ENCODE measurements at places on chromosomes 4 and X. TPM values are rescaled to one million over a fixed set of nuclear protein-coding genes. Genes with fewer than 3 reads are reported as not detected.

GRCh38 chrX:53089925-53090324 is 4.0 kb upstream of the KANTR start:
- peaks cover 11% of the 10 kb centered on the region for H3K36me3 ChIP-seq
- H3K4me3 ChIP-seq, result no peak overlapping the region
- H3K27ac ChIP-seq, result no peak overlapping the region
- no peak for DNase-seq
- H3K27me3 ChIP-seq, result no peaks in the 10 kb centered on the region
- H3K4me1 ChIP-seq, result no peaks in the 10 kb centered on the region

- H3K36me3 ChIP-seq, result no peaks in the 10 kb centered on the region
- H3K4me1 ChIP-seq, result no peaks in the 10 kb centered on the region
- H3K27ac ChIP-seq, result no peak overlapping the region
- H3K4me3 ChIP-seq, result no peak overlapping the region
Observed at GRCh38 chrX:125544031-125544660, 224.5 kb downstream of the TEX13C start.

GRCh38 chrX:104566681-104567501 is 892 bp downstream of the IL1RAPL2 start:
- no peak overlapping the region for H3K4me3 ChIP-seq
- H3K27ac ChIP-seq, result no peak overlapping the region
- no peak for DNase-seq
- H3K27me3 ChIP-seq, result no peaks in the 10 kb centered on the region
- no peaks in the 10 kb centered on the region for H3K4me1 ChIP-seq
- no peaks in the 10 kb centered on the region for H3K36me3 ChIP-seq

DNA sequence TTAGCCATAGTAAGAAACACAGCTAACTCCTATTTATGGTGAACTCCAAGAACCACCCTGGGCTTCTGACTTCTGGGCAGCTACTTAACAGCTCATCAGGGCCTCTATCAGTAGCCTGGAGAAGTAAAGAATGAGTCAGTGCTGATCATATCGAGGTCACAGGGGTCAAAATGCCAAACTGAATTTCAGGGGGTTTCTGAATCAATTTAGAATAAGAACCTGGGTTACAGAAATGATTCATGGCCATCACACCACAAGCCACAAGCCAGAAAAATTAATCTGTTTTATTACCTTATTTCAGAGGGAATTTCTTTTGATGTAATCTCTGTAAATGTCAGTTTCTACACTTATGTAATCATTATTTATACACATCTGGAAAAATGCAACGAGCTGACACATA is 64.4 kb downstream of the CHST7 start:
- DNase-seq, result no peak
- no peak overlapping the region for H3K27ac ChIP-seq
- no peaks in the 10 kb centered on the region for H3K4me1 ChIP-seq

DNA sequence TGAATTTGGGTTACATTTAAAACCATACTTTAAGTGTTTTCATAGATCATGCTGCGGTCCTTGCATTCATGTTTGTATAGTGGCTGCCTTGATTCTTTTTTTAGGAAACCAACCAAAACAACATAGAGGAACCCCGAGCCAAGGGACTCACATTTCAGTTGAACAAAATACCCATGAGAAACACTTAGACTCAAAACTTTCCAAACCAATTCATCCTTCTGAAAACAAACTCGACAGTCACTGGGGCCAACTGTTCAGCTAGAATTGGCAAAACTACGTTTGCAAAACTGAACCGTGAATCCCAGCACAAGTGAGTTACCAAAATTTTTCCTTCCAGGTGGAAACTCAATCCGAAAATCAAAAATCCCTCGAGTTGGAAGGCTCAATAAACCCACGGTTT is 1.4 kb downstream of the ADGRA3 start:
- peak overlapping the region; percentile 49 for H3K27ac ChIP-seq
- no peak for DNase-seq
- H3K27me3 ChIP-seq, result no peaks in the 10 kb centered on the region
- no peaks in the 10 kb centered on the region for H3K36me3 ChIP-seq

Gene FAM241A
- total RNA-seq, result 7.5 TPM

GRCh38 chrX:74924449-74925224 is 615 bp downstream of the NEXMIF start:
- no peaks in the 10 kb centered on the region for H3K36me3 ChIP-seq
- H3K27me3 ChIP-seq, result no peaks in the 10 kb centered on the region

- H3K27ac ChIP-seq, result no peak overlapping the region
- H3K4me3 ChIP-seq, result no peak overlapping the region
- H3K27me3 ChIP-seq, result no peaks in the 10 kb centered on the region
Observed at GRCh38 chr4:6914448-6914847, 4.8 kb downstream of the TBC1D14 start.

Gene GRIA2
- 27.6 TPM for total RNA-seq

Gene ASB9
- total RNA-seq, result 2.5 TPM

GRCh38 chr4:54717694-54718093 is 59.9 kb downstream of the KIT start:
- H3K4me3 ChIP-seq, result no peak overlapping the region
- H3K27me3 ChIP-seq, result no peaks in the 10 kb centered on the region
- H3K27ac ChIP-seq, result no peak overlapping the region
- DNase-seq, result no peak
- H3K36me3 ChIP-seq, result no peaks in the 10 kb centered on the region

GRCh38 chrX:131752493-131753198 is 208.8 kb downstream of the OR13H1 start:
- no peaks in the 10 kb centered on the region for H3K27me3 ChIP-seq
- no peak for DNase-seq
- H3K36me3 ChIP-seq, result no peaks in the 10 kb centered on the region
- H3K27ac ChIP-seq, result no peak overlapping the region

Gene HELQ
- total RNA-seq, result 19.6 TPM

GRCh38 chr4:1244978-1245471 is 3.9 kb downstream of the CTBP1 start:
- H3K36me3 ChIP-seq, result peaks cover 6% of the 10 kb centered on the region
- H3K4me1 ChIP-seq, result peaks cover 32% of the 10 kb centered on the region
- DNase-seq, result no peak
- H3K27me3 ChIP-seq, result no peaks in the 10 kb centered on the region
- H3K4me3 ChIP-seq, result no peak overlapping the region

Gene BRCC3
- 6.2 TPM for total RNA-seq

GRCh38 chrX:110399497-110399896 is 40.8 kb downstream of the RTL9 start:
- DNase-seq, result no peak
- no peaks in the 10 kb centered on the region for H3K36me3 ChIP-seq
- H3K27ac ChIP-seq, result no peak overlapping the region
- H3K27me3 ChIP-seq, result no peaks in the 10 kb centered on the region

Gene F9
- 0.28 TPM for total RNA-seq

DNA sequence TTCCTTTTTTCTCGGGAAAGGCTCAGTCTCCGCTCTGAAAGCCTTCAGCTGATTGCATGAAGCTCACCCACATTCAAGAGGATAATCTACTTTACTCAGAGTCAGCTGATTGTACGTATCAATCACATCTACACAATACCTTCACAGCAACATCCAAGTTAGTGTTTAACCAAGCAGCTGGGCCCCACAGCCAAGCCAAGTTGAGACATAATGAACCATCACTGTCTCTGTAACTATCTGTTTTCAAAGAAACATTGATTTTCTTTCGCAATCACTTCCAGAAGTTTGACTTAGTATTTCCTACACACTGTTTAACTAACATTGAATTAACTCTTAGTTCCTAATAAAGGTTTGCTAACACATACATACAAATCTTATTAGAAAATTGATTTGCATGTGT is 40.3 kb downstream of the RWDD4 start:
- H3K27me3 ChIP-seq, result no peaks in the 10 kb centered on the region
- no peak overlapping the region for H3K4me3 ChIP-seq
- DNase-seq, result no peak

GRCh38 chrX:11528623-11529022 is 137.1 kb downstream of the ARHGAP6 start:
- no peaks in the 10 kb centered on the region for H3K27me3 ChIP-seq
- H3K4me1 ChIP-seq, result peaks cover 5% of the 10 kb centered on the region
- no peaks in the 10 kb centered on the region for H3K36me3 ChIP-seq
- no peak overlapping the region for H3K27ac ChIP-seq

Gene TLR8
- 6.1 TPM for total RNA-seq

Gene CD38
- total RNA-seq, result 3.2 TPM

GRCh38 chr4:152408514-152409327 is 127.2 kb downstream of the FBXW7 start:
- H3K27me3 ChIP-seq, result no peaks in the 10 kb centered on the region
- DNase-seq, result no peak
- H3K36me3 ChIP-seq, result no peaks in the 10 kb centered on the region
- no peak overlapping the region for H3K4me3 ChIP-seq

GRCh38 chr4:86274642-86275041 is 85.2 kb downstream of the MAPK10 start:
- no peaks in the 10 kb centered on the region for H3K27me3 ChIP-seq
- H3K4me3 ChIP-seq, result no peak overlapping the region
- no peaks in the 10 kb centered on the region for H3K36me3 ChIP-seq
- no peaks in the 10 kb centered on the region for H3K4me1 ChIP-seq

Data from thoracic aorta (tissue), 2 donors.